CD4-positive, alpha-beta T cell treated with Interleukin-21 for 1 hour (primary cell): ENCODE measurements at places on chromosomes 16 and 17.

- no peak for DNase-seq
Measured at GRCh38 chr16:8120001-8120400, 470.3 kb downstream of the TMEM114 start.

DNA sequence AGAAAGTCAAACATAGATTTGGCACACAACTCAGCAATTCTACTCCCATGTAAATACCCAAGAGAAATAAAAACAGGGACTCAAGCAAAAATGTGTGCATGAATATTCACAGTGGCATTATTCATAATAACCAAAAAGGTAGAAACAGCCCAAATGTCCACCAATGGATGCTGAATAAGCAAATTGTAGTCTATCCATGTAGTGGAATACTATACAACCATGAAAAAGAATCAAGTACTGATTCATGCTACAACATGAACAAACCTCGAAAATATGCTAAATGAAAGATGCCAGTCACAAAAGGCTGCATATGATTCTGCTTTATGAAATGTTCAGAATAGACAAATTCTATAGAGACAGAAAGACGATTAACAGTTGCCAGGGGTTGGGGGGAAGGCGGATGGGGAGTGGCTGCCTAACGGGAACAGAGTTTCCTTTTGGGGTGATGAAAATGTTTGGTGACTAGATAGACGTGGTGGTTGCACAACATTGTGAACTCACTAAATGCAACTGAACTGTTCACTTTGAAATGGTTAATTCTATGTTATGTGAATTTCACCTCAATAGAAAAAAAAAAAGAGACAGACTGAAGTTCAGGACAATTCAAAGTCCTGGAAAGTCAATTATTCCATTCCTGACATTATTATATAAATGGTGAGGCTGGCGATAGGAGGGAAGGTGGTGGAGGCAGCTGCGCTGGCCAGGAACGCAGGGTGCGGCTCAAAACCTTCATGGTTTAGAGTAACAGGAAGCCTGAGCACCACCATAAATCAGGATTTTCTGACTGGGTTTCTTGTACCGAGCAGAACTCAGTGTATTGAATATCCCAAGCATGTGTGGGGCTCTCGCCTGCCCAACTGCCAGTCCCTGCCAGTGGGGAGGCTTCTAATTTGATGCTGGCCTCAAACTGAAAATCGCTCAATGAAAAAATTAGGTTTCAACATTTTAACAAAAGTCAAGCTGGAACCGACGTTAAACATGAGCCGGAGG is 300.9 kb downstream of the C16orf95 start:
- no peak for DNase-seq

DNA sequence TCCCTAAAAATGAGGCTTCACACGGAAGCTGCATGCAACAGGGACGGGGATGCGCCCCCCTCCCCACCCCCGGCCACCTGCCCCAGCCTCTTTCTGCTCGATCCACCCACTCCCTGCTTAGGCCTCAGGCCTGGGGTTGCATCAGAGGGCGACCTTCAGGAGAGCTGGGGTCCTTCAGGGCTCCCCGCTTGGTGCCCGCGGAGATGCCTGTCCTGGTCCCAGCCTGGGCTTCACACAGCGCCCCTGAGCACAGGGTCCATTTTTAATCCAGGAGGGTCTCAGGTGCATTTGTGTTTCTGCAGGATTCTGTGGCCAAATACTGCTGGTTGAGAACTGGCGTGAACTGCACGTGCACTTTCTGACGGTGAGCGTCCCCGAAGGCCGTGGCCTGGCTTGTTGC is 7.4 kb upstream of the APRT start:
- DNase-seq = no peak

- DNase-seq = peak; percentile 60
Measured at GRCh38 chr16:85659805-85660511, 28.8 kb downstream of the GINS2 start.

GRCh38 chr16:66293932-66294331 is 72.6 kb upstream of the CDH5 start:
- no peak for DNase-seq

DNA sequence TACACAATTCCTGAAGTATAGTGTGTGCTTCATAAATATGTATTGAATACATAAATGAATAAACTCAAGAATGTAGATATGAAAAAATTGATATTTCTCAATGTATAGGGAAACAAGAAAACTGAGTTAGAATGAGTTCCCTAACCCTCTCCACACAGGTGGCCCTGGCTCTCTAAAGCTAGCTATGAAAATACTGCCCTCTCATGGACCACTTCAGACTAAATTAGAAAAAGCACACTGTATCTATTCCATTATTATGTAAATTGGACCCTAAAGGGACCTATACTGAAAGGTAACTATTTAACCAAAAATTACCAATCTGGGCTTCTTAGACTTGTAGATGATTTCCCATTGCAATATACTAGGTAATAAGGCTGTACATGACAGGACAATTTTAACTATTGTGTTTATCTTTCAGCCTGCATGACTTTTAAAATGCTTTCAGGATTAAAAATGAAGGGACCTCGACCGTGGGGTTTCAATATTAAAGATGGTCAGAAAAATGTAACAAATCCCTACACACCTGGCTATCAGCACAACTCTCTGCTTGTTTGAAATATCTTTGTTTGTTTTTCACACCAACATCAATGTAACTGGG is 672.5 kb upstream of the KIF2B start:
- no peak for DNase-seq

GRCh38 chr16:76035689-76036088 is 241.5 kb upstream of the CNTNAP4 start:
- DNase-seq = no peak

GRCh38 chr17:32880671-32881453 is 3.9 kb upstream of the MYO1D start:
- no peak for DNase-seq

DNA sequence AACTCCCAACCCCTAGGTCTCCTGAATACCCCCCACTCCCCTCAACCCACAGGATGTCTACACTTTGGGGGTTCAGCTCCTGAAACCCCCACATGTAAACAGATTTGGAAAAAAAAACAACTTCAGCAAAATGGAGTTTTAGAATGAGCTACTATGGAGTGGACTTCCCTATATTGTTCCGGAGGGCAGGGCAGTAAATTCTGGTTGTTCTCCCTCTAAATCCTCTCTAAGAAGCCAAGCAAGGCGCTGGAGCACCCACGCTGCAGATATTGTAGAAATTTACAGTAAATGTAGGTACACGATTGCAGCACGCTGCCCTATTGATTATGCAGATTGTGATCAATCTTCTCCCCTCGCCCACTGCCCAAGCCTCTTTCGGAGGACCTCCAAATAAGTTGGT is 8.5 kb upstream of the ZFHX3 start:
- DNase-seq = no peak

DNA sequence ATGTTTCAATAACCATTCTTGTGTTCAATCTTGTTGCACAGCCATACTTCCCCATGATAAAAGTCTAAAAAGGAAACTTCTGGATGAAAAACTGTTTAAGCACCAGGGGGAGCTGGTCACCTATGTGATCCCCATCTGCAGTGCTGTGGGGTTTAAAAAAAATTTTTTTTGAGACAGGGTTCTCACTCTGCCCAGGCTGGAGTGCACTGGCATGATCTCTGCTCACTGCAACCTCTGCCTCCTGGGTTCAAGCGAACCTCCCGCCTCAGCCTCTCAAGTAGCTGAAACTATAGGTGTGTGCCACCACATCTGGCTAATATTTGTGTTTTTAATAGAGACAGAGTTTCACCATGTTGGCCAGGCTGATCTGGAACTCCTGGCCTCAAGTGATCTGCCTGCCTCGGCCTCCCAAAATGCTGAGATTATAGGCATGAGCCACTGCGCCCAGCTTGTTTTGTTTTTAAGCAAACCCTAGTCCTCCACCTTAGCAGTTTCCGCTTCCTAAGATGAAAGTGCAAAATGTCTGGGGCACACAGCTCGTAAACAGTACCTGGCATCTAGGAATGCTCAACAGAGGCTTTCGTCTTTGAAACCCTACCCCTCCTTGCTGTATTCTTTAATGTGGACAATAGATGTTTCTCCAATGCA is 25.4 kb downstream of the DNAJA2 start:
- peak; percentile 59 for DNase-seq

GRCh38 chr17:57853695-57854094 is 3.9 kb upstream of the MRPS23 start:
- DNase-seq = no peak

- DNase-seq = peak; percentile 59
Measured at GRCh38 chr16:66728117-66728787, 23.2 kb downstream of the DYNC1LI2 start.

DNA sequence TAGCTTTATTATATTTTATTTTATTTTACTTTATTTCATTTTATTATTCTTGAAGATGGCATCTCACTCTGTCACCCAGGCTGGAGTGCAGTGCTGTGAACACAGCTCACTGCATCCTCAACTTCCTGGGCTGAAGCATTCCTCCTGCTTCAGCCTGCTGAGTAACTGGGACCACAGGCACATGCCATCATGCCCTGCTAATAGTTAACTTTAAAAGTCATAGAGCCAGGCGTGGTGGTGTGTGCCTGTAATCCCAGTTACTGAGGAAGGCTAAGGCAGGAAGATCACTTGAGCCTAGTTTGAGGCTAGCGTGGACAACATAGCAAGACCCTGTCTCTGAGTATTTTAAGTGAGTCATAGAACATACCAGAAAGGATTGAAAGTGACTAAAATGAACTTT is 38.7 kb downstream of the ESRP2 start:
- DNase-seq = no peak
